ENCODE measurements at places on chromosomes 13 and 19.
A peak's percentile ranks its signal among the peaks of the same experiment; 100 is the strongest.

DNA sequence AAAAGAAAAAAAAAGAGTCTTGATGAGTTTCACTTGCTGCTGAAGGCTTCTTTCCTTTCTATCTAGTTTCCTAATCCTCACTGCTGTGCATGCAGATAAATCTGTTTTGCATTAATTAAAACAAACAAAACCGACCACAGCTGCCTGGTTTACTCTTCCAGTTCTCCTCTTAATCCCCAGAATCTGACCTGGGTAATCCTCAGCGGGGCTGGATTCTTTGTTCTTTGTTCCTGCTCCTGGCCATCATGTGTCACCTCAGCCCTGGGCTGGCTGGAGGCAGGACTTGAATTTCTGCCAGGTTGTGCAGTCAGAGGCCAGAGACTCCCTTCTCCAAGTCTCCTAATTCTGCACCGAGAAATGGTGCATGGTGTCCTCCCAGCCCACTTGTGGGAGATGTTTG, 52.2 kb upstream of the CYP4F8 start:
- peak; percentile 31 for DNase-seq

DNA sequence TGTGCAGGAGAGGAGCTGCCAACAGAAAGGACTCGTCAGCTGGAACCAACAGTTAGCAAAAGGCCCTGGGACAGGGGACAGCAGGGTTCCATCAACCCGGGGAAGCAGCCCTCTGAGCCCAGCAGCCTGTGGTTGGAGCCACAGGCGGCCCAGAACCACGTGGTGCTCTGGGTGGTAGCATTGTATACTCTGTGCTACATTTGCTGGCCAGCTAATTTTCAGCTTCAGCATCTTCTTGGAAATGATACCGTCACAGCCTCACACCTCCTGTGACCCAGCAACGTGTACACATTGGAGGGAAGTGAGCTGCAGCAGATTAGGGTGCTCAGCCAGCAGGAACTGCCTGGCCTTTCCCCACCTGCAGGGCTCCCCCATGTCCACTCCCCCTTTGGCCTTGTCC, 13.1 kb upstream of the MTIF3 start:
- no peak for DNase-seq

GRCh38 chr13:80931118-80931517, 590.2 kb upstream of the SPRY2 start:
- no peak for DNase-seq

DNA sequence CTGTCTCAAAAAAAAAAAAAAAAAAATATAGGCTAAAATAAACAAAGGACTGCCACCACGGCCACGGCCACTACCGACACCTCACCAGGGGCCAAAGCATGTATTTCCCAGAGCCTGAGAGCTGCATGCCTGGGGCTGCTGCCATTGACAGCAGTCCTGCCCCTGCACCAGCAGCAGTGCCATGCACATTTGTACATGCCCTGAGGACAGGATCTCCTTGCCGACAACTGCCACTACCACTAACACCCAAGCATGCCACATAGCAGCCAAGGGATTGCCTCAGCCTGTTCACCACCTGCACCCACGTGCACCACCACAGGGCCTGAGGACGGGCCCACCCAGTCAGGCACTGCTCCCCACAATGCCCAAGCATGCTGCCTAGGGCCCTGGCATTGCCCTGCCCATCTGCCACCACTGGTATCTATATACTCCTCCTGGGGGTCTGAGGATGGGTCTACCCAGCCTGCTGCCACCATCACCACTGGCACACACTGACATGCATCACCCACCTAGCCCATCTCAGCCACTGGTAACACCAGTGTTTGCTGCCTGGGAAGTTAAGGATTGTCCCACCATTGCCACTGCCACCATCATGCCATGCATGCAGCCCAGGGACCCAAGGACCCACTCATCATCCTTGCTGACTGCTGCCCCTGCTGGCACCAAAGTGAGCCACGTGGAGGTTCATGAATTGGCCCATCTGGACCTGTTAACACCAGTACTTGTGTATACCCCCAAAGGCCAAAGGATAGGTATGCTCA, 10.6 kb upstream of the NUP62 start:
- no peak for DNase-seq

DNA sequence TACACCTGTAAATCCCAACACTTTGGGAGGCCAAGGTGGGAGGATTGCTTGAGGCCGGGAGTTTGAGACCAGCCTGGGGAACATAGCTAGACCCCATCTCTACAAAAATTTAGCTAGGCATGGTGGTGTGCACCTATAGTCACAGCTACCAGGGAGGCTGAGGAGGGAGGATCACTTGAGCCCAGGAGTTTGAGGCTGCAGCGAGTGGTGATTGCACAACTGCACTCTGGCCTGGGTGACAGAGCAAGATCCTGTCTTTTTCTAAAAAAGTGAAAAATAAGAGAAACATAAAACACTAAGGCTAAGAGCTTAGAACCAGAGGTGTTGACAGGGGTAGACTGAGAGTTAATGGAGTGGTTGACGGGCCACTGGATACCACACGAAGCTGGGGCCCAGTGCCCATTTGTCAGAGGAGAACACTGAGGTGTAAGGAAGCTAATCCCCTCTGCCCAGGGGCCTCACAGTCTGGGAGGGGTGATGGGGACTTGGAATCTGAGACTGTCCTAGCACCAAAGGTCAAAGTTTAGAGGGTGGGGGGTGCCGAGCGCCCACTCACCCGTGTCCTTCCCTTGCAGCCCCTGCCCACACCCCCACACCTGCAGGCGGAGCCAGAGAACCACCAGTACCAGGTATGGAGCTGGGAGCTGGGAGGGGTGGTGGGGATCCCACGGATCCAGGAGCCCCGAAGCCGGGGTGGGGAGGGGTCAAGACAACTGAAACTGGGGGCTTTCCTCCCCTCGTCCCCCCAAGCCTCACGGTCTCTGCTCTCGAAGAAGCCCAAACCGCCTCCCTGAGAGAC, 10.9 kb downstream of the CEACAM19 start:
- no peak for DNase-seq

GRCh38 chr13:21853779-21854178, 182.9 kb downstream of the FGF9 start:
- DNase-seq, result no peak

Measured in fibroblast of the conjunctiva (primary cell).